Frontal cortex (tissue), 4 donors: ENCODE measurements at places on chromosomes 1 and 21. TPM values are rescaled to one million over a fixed set of nuclear protein-coding genes. Genes with fewer than 3 reads are reported as not detected.

GRCh38 chr1:17120481-17120877, 1.2 kb upstream of the PADI2 start:
- DNase-seq = no peak

DNA sequence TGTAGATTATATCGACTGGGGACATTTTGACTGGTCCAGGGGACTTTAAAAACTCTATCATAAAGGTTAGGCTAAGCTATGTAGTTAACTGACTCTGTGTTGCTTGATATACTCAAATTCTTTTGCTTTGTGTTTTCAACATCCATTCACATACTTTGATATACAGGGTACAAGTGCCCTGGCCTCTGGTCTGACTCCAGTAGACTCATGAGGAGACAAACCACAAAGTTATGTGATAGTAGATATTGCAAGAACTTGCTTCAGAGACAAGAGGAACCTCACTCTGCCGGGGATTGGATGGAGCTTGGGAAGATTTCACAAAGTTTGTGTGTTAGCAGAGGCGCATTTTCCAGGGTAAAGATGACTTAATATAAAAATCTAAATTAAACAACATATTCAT, 1.3 kb downstream of the GORAB start:
- no peak for DNase-seq

DNA sequence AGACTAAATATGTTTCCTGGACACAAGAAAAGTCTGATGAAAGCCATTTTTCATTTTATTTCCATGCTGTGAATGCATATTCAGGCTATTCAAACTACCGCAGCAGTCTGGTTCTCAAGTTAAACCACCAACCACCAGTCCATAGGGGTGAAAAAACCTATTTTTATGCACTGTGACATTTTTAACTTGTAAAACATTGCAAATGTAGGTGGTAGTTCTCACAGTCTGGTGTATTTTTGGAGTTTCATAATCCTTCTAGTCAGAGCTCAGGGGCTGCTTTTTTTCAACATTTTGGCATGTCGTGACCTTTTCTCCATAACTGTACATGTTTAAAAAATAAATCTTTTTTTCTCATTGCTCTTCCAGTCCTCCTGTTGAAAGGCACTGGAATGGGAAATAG, 907.6 kb upstream of the ADGRL2 start:
- DNase-seq = no peak

DNA sequence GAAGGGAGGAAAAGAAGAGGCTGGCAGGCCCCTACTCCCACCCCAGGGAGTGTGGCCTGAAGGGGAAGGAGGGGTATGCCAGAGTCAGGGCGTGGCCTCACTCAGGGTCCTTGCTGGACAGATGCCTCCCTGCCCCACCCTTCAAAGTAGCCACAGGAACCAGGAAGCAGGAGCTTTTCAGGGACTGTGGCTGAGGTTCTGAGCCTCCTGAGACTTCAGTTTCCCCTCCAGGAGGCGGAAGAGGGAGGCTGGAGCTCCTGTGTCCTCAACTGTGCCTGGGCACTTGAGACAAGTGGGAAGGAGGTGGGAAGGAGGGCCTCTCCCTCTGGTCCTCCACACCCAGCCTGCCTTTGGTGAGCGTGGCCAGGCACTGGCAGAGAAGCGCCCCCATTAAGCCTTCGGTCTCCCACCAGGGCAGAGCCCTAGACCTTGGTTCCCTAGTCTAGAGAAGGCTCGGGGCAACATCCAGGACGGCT, 5.3 kb downstream of the CELSR2 start:
- no peak for DNase-seq

DNA sequence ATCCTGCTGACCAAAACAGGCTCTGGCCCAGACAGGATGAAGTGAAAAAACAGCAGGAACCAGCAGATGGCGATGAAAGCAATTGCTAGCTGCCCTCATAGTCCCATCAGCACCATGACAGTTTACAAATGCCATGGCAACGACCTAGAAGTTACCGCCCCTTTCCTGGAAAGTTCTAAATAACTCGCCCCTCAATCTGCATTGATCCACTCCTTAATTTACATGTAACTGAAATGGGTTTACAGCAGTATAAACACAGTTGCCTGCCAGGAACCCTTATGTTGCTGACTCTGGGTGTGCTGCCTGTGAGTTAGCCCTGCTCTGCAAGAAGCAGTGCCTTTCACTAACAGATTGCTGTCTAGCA, 65.5 kb upstream of the CR1L start:
- no peak for DNase-seq

- DNase-seq = peak; percentile 72
Measured at GRCh38 chr1:116737020-116737854, 17.0 kb upstream of the CD2 start.

- peak; percentile 64 for DNase-seq
Measured at GRCh38 chr1:109482791-109483671, 674 bp upstream of the ATXN7L2 start.

DNA sequence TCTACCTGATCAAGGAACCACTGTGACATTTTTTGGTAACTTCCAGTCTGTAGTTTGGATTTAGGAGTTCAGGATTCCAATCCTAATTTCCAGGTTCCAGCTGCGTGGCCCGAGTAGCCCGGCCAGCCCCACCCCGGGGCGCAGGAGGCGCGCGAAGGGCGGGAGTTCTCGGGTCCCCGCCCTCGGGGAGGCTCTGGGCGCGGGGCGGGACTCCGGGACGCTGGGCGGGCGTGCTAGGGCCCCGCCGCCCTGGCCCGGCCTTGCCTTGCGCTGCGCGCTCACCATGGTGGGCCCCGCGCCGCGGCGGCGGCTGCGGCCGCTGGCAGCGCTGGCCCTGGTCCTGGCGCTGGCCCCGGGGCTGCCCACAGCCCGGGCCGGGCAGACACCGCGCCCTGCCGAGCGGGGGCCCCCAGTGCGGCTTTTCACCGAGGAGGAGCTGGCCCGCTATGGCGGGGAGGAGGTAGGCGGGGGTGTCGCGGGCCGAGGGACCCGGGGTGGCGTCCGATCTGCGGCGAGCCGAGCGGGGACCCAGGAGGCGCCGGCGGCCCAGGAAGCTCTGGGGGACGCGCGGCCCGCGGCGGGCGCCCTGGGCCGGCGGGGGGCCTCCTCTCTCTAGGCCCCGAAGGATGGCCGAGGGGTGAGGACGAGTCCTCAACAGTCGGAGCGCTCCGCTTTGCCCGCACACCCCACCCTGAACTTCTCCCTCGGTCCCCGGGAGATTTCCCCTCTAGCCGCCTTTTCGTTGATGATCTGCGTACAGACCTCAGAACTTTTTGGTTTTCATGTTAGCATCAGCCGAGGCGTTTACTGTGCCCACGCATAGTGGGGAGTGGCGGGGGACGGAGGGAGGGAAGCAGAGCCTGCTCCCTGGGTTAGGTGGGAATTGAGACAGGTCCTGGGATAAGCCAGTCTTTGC, at the start of gene NENF:
TSS of gene NENF (plus strand) at position 260 of the 916 bp plus-strand sequence. CDS start at position 284, 24 bp downstream.
- peak; percentile 92 for DNase-seq

- no peak for DNase-seq
Measured at GRCh38 chr1:57916041-57916440, 492.2 kb upstream of the DAB1 start.

DNA sequence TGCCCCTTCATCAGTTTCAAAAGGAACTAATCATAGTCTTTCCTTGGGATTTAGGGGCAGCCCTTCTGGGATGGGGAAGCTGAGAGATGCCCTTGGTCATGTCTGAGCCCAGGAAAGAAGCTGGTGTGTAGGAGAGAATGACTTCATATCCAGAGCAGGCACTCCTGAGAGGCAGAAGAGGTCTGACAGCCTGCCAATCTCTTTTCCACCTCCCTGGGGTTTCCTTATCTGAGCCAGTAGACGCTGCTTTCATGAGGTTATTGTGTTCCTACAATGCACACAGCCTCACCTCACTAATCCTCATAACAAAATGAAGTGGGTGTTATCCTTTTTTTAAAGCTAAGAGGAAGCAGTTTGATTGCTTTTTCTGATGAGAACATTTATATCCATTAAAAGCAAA, 14.1 kb downstream of the ROR1 start:
- no peak for DNase-seq

- DNase-seq = no peak
Measured at GRCh38 chr1:238778113-238778512, 608.3 kb upstream of the CHRM3 start.

- DNase-seq = no peak
Measured at GRCh38 chr1:200213921-200214320, 186.4 kb downstream of the NR5A2 start.

DNA sequence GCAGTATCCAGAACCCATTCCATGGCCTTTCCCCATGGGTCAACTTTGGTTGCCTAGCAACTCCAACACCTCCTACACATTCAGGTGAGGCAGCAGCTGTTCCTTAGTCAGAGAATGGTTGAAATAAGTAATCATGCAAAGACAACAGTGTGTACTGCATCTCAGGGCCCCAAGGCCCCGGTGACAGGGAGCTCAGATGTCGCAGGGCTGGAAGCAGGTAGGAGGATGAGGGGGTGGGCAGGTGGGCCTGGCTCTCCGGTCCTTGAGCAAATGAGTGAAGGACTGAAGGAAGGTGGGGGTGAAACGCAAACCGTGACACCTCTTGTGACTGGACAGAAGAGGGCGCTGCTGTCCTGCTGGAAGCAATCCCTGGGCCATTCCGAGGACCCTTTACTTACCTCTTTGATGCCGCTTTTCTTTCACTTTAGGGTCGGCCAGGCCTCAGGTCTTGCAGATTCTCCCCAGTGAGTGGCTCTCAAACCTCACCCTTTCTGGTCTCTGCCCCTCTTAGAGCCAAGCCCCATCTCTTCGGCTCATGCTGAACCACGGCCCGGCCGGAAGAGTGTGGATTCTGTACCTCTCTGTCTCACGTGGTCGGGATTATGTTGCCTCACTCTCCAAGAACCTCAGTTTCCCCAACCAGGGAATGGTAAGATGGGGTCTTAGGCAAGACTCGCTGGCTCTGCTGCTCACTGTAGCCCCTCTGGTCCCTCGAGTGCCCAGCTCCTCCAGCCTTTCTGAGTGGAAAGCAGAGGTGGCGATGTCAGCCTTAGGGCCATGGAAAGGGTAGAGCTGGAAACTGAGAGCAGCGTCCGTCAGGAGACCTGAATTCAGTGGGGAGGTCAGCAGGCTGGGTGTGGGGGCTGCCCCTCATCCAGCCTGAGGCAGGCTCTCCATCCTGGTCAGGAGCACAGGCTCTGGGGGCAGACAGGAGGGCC, 5.6 kb upstream of the KCNA10 start:
- peak; percentile 60 for DNase-seq

- no peak for DNase-seq
Measured at GRCh38 chr1:117644696-117645311, 39.0 kb downstream of the TENT5C start.

DNA sequence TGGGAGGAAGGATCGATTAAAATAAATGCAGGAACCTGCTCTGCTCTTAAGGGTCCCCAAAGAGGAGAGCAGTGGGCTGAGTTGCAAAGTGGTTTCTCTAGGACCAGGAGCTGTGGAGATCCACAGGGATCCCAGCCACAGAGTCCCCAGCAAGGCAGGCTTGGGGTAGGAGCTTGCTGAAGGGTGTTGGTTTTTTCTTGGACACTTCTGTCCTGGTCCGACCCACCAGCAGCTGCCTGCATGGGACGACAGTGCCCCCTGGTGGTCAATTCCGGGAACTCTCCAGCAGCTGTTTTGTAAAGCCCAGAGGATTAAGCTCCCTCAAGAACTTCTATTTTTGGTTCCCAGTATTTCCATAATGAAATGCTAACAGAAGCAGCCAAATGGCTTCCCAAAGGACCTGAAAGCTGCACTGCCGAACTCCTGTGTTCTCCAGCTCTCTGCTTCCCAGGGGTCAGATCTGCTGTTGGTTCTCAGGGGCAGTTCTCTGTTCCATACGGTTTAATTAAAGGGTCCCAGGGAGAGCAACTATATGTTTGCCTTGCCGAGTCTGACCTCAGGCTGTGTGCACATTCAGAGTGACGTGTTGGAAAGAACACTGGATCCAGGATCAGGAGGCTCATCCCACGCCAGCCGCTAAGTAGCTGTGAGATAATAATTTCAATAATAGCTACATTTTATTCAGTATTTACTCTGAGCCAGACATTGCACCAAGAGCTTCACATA, 23.2 kb downstream of the NENF start:
- DNase-seq = peak; percentile 67

- DNase-seq = no peak
Measured at GRCh38 chr1:157073944-157074685, 25.5 kb downstream of the ETV3L start.

DNA sequence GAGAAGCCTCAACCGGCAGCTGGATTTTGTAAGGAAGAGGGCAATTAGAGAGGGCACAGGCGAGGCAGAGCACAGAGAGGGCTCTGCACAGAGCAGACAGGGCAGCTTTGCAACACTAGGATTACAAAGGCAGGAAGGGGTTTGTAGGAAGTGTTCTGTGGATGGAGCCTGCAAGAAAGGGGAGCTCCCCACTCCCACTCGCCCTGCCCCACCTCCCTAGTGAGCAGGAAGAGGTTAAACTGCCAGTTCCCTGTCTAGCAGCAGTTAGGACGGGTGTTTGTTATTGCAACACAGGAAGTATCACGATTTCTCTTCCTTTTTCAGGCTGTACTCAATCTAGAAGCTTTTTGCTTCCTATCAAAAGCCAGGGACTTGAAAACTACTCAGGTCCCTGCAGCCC, 63.3 kb upstream of the LRRC8D start:
- no peak for DNase-seq

DNA sequence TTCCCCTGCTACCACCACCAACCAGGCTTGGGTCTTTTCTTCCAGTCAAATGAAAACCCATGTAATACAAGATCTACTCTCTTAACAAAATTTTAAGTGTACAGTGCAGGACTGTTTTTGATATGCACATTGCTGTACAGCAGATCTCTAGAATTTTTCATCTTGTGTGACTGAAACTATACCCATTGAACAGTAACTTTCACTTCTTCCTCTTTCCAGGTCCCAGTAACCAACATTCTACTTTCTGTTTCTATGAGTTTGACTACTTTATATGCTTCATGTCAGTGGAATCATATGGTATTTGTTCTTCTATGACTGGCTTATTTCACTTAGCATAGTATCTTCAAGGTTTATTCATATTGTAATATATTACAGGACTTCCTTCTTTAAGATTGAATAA, 45.3 kb upstream of the PLPPR4 start:
- DNase-seq = no peak

- DNase-seq = no peak
Measured at GRCh38 chr21:28268685-28269084, 724.0 kb downstream of the LTN1 start.

GRCh38 chr1:12064073-12064969, 1.2 kb downstream of the TNFRSF8 start:
- DNase-seq = no peak

DNA sequence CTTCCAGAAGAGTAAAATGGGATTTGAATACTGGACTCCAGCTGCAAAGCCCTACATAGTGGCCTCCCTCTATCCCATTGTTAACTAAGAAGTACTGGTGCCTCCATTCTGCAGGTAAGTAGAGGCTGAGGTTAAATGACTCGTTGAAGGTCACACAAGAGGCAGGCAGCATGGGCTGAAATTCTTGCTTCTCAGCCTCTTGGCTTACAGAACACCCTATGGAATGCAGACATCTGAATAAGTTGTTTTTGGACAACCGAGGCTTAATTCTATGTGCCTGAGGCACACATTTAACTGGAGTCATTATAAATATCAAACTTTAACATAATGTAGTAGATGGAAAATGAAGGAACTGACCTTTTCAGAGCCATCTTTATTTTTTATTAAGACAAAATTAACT, 5.7 kb downstream of the DNAJC11 start:
- no peak for DNase-seq

- no peak for DNase-seq
Measured at GRCh38 chr1:199979071-199979470, 48.4 kb upstream of the NR5A2 start.

Gene DCST2
- total RNA-seq = under 0.01 TPM

Gene TSPAN2
- total RNA-seq = 31.8 TPM

Gene DDAH1
- total RNA-seq = 45.2 TPM

Gene CBS
- total RNA-seq = 51.4 TPM

Gene GREM2
- total RNA-seq = 14.7 TPM

Gene NEGR1
- total RNA-seq = 78.7 TPM

Gene FCRL5
- total RNA-seq = not detected

Gene CHIA
- not detected for total RNA-seq
